CMK (cell line): ENCODE measurements at places on chromosomes 4 and X.

DNA sequence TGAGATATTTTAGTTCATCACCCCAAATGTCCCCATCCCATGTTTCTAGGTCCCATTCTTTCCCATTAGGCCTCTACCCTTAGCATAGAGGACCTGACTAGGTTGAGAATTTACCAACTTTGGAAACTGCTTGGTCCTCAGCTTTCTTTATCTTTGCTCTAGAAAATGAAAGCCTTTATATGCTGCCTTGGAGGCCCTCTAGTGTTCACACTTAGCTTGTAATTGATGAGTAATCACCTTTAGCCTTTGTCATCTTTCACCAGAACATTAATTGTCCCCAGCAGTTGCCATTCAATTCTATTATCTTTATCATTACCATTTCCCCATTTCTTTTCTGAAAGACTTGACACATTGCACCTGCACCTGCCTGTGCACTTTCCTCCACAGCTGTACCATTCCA lies 589.2 kb upstream of the NR3C2 start:
- DNase-seq: no peak

DNA sequence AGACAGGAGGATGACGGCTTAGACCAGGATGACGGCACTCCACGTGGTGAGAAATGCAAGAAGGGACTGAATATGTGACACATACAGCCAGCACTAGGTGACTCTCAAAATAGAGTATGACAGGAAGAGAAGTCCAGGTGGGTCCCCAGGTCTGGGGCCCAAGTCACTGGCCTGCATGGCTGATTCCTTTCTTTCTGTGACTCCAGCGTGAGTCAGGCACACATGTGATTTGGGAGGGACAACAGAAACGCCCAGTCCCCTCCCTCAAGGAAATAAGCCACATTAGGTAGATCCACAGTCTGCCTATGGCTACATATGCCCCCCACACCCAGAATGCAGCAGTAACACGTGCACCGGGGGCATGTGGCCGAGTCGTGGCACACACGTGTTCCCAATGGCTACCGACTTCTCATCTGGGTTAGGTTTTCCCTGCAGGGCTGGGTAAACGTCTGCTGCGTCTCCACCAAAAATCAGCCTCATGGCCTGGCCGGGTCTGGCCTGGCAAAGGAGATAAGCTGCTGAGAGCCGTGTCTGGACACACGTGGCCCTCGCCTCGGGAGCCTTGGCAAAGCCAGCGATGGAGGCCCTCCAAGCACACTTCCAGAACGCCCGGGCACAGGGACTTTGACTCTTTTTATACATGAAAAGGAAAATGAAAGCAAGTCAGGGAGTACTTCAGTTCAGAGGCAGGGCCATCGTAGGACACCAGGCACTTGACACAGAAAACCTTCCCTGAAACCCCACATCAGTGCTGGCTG lies 19.3 kb downstream of the SEL1L3 start:
- no peak for DNase-seq

DNA sequence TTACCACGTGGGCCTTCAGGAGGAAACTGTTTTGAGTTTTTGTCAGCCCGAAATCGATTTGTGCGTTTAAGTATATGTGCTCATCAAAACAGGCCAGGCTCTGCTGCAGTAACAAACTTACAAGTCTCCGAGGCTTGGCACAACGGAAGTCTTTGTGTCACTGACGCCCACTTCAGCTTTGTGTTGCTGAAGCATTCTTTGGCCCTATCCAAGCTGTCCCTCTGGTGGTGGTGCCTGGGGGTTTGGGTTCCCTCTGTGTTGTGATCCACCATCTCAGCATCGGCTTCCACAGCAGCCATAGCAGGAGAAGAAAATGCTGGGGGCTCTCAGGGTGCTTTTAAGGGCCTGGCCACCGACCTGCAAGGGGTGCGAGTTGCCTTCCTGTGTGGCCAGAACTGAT lies 176.4 kb downstream of the PTTG2 start:
- DNase-seq: no peak

DNA sequence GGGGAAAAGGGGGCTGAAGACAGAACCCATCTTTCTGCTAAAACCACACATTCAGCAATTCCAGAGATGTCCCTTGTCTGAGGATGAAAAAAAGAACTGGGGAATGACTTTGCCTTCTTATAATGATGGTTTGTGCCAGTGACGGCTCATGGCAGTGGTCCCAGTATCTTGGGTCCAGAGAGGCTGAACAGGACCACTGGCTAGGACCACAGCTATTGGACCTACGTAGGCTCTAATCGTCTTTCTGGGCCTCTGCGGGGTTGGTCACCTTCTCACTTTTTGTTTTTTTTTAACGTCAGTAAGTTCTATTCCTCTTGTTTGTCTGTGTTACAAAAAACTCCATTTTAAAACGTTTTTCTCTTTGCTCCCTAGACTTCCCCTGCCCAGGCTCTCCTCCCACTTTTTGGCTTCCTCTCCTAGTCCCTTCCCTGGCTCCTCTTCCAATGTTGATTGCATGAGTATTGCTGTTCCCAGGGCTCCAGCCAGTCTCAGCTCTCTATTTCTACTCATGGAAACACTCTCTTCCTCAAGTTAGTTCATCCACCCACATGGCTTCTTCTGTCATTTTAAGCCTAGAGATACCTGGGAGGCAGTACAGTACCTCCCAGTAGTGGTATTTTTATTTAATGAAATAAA lies 52.6 kb upstream of the STX18 start:
- no peak for DNase-seq

DNA sequence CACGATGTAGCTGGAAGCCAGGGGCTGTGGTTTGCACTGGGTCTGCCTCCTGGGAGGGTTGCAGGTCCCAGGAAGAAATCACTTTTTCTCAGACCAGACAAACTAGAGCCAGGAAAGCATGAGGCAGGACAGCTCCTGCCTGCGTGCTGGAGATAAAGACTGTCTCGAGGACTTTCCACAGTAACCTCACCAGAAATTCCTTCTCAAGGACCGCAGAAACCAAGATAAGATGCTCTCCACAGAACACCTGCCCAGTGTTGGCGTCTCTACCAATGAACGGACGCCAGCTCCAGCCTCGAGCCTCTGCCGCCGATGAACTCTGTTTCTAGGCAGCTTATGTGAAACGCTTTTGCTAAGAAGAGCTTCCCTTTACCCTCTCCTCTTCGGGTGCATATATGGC lies 76.9 kb upstream of the AFAP1 start:
- no peak for DNase-seq

DNA sequence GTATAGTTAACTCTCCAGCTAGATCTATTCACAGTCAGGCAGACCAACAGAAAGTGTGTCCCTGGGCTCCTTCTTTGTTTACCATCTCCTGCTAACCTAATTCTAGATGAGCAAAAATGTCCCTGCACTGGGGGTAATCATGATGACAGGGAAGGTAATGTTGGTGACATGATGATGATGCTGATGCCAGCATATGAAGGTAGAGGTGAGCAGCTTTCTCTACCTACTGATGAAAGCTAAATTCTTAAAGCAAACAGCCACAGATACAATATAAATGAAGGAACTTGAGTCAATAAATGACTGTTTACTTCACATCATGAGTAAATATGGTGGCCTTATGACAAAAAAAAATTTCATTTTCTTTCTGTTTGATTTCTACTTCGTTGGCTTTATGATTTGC lies 78.5 kb downstream of the NKX6-1 start:
- no peak for DNase-seq

DNA sequence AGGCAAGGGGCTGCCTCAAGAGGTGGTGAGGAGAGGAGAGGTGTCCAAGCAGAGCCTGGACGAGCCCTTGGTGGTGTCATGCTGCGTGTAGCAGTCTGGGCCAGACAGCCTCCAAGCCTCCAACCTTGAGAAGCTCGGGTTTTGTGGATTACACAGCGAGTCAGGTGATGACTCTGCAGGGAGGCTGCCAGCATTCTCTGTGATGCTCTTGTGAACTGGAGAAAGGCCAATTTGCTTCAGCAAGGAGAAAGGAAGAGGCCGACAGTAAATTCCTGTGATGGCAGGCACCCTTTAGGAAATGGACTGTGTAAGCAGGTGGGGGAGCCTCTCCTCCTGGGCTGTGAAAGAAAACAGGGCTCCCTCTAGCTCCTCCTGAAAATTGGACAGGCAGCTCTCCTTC lies 36.0 kb upstream of the CD99L2 start:
- no peak for DNase-seq

GRCh38 chrX:80285131-80285773 lies 135.0 kb upstream of the TENT5D start:
- DNase-seq: no peak

GRCh38 chr4:184815046-184815877 lies 10.5 kb downstream of the ACSL1 start:
- DNase-seq: no peak

DNA sequence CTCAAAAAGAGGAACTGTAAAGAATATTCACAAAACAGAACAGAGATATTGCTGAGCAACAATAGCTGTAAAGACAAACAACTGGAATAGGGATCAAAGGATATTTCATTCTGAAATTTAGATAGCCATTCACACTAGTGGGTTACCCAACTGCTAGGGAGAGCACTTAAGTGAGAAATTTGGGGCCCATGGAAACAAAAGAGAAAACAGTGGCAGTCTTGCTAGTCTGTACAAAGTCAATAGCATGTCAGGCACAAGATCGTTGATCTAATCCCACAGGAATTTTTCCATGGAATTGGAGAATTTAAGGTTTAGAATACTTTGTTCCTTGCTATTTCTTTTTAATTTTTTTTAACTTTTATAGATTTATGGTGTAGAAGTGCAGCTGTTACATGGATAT lies 467.0 kb downstream of the PCDH18 start:
- no peak for DNase-seq

GRCh38 chrX:74434336-74434735 lies 13.0 kb downstream of the SLC16A2 start:
- no peak for DNase-seq

GRCh38 chrX:125947501-125947900 lies 218.6 kb downstream of the DCAF12L2 start:
- DNase-seq: no peak

- DNase-seq: no peak
Measured at GRCh38 chrX:139126493-139126892, 404.0 kb upstream of the F9 start.

- no peak for DNase-seq
Measured at GRCh38 chr4:67122029-67122428, 423.3 kb downstream of the CENPC start.

DNA sequence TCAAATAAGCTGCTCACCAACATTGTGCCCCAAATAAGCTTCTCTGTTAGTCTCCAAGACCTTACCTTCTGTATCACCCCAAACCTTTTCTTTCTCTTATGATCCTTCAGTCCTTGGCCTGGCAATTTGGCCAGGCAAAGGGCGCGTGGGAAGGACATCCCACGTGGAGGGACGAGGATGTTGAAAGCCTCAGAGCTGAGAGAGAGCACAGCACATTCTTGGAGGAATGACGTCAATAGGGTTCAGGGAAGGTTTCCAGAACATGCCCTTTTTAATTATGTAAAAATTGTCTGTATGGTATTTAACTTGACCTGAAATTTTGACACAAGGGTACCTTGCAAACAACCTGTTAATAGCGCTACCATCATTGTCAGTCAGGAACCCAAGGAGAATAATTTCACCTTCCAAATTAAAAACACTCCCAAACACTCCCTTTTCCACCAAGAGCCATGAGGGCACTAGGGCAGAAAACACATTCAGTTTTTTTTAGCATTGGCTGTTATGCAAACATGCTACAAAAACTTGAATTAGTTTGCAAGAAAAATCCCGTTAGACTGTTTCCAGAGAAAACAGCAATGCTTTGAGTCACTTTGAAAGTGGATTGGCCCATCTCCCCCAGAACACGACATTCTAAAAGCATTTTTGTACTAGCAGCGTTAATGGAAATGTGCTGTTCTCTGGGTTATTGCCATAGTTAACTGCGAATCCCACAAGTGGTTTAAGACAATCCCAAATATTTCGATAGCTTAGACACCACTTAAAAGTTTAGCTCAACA lies 183.2 kb upstream of the PUDP start:
- DNase-seq: no peak

GRCh38 chr4:127284236-127284635 lies 348.5 kb upstream of the INTU start:
- no peak for DNase-seq
